Left ventricle myocardium superior (tissue), 1 donor: ENCODE measurements at places on chromosomes 4 and X. TPM values are rescaled to one million over a fixed set of nuclear protein-coding genes. Genes with fewer than 3 reads are reported as not detected.

GRCh38 chr4:46392421-46392820 lies 2.5 kb upstream of the GABRA2 start:
- DNase-seq, result no peak

DNA sequence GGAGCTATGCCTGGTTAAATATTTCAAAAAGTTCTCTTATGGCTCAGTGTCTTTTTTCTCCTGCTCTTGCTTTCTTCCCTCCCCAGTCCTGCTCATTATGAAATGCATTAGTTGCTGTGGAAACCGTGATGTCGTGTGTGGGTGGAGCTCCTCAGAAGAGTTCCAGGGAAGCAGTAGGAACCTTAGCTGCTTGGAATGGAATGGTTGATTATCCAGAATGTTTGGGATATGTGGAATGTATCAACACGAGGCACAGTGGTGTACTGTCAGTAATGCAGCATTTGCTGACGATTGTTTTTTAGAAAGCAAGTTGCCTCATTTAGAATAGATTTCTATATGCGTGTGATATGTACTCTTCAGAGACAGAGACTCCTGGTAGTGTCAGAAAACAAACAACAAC lies 333.2 kb downstream of the ARHGAP10 start:
- no peak for DNase-seq

DNA sequence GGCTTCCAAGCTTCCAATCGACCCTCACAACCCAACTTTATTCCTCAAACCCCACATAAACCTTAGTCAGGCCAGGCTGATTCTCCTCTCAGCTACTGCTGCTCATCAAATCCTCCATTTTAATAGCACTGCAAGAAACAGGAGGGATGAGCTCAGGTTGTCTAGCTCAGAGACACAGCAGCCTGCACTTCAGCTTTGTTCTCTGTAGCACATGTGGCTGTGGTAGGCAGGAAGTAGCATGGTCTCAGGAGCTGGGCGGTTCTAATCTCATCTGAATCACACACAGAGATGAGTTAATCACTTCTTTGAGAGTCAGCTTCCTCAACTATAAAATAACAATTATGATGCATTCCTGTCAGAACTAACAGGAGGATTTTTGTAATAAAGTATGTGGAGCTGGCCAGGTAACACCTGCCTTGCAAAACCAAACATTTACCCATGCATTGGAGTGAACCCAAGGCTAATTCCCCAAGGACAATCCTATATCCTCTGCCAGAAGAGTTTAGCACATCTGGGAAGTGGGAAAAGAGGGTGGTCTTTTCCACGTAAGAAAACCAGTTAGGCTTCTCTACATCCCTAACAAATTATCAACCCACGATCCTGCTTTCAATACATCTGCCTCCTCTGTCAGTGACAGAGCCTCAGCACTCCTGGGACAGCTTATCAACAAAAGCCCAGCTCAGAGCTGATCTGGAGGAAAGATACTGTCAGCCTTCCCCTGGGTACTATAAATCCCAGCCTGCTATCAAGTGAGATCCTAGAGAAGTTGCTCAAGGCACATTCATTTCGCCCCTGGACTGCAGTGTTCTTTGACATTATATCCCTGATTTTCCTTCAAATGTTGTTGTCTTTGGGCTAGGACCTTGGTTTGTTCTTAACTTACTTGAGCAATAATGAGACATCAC lies 32.8 kb downstream of the ELOVL6 start:
- no peak for DNase-seq

DNA sequence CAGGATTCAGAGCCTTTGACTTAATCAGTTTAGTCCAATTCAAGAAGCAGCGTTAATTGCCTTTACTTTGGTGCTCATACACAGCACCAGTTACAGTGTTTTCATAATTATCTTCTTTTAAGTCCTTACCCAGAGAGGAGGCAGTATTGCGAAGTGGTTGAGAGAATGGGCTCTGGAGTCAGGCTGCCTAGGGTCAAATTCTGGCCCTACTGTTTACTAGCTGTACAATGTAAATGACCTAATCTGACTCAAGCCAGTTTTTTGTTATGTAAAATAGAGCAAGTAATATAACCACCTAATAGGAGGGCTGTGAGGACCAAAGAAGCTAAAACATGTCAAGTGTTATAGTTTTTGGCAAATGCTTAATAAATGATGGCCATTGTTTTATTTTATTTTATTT lies 27.6 kb downstream of the WDR44 start:
- DNase-seq, result no peak

- no peak for DNase-seq
Observed at GRCh38 chr4:4568806-4569427, 27.1 kb upstream of the STX18 start.

- no peak for DNase-seq
Observed at GRCh38 chr4:2166253-2166652, 75.7 kb downstream of the HAUS3 start.

GRCh38 chr4:182553653-182554052 lies 310.5 kb downstream of the TENM3 start:
- no peak for DNase-seq

DNA sequence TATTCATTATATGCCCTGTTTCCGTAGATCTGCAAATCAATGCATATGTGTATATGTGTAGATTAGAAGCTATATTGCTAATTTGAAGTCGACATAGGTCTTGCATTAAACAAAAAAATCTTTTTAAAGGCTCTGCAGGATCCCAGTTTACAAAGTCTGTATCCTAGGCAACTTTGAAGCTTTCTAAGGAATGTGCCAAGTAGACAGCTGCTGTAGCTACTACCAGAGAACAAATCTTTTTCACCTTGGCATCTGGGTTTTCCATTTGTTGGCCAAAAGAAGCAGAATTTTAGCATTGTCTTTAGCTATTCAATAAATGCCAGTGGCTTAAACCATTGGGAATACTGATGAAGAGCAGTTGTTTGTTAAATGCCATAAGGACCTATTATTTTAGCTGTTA lies 88.0 kb downstream of the NAA11 start:
- no peak for DNase-seq

DNA sequence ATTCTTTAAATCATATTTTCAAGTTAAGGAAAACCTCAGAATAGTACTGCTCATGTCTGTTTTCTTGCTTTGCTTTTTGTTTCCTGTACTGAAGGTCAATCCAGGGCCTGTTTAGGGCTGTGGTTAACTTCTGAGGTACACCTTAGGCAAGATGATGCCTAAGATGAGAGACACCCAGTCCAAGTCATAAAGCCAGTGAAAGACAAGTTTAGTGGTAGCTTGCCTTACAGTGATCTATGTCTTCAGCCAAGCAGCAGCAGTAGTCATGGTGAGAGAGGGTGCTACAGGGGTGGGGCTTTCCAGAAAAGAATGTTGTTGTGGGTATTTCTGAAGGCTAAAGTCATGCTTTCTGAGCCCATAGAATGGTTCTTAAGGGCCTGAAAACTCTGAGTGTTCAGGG lies 173.7 kb downstream of the VSIG4 start:
- no peak for DNase-seq

- DNase-seq, result no peak
Observed at GRCh38 chr4:68324519-68325262, 25.2 kb downstream of the YTHDC1 start.

GRCh38 chr4:152981278-152981677 lies 45.2 kb downstream of the FHDC1 start:
- no peak for DNase-seq

DNA sequence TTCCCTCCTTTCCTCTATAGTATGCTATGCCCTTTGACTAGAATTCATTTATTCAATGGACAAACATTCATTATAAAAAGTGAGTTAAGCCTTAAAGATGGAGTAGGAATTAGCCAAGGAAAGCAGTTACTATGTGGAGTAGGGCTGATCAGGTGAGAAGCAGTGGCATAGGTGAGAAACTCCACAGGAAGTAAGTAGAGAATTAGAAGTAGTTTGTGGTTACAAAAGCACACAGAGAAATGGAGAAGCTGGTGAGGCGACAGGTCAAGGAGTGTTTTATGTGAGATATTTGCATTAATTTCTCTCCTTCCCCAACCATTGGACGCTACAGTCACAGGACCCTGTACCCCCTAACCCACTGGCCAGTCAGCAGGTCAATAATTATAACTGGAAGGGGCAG lies 30.6 kb downstream of the SETD7 start:
- DNase-seq, result no peak

DNA sequence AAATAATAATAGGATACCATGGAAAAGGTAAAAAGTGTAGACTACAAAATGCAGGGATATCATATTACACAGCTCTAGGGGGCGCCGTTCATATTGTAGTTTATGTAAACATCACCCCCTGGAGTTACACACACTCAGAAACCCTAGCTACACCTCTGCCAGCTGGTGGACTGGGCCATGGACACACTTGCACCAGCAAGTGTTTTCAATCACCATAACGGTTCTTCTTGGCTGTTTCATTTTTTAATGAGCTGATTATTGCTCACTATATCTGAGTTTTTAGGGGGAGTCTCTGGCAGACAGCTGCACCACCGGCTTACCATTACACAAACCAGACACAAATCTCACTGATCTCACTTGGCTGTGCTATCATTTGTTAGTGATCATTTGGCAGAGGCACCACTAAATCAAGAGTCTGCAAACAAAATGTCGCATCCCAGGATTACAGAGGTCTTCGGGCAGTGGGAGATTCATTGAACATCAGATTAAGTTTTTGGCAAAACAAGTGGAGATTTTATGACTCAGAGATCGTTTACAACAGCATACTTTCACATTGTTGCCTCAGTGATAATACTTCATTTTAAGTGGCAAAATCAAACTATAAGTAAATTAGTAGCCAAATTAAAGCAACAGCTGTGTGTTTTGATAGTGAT lies 185.7 kb downstream of the UNC5C start:
- DNase-seq, result no peak

GRCh38 chr4:184384056-184384809 lies 90.1 kb downstream of the IRF2 start:
- DNase-seq, result no peak

DNA sequence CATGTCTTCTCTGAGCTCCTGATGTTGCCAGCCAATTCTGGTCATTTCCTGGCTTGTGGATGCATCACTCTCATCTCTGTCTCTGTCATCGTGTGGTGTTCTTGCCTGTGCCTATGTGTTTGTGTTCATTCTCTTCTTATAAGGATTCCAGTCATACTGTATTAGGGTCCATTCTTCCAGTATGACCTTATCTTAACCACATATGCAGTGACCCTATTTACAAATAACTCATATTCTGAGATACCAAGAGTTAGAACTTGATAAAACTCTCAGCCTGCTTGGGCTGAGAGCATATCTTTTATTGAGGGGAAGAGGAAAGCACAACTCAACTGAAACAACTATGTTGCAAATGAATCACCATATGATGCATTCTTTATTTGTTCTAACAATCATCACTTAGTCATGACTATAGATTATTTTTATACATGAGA lies 189.0 kb upstream of the ANXA10 start:
- DNase-seq, result no peak

- DNase-seq, result no peak
Observed at GRCh38 chr4:76366737-76367136, 54.2 kb downstream of the CCDC158 start.

- DNase-seq, result no peak
Observed at GRCh38 chr4:173243321-173243720, 74.7 kb downstream of the GALNT7 start.

GRCh38 chr4:184500748-184501589 lies 26.6 kb upstream of the IRF2 start:
- DNase-seq, result no peak

GRCh38 chr4:126395664-126396063 lies 1080.9 kb downstream of the FAT4 start:
- DNase-seq, result no peak

GRCh38 chrX:123959281-123960063 lies 2.0 kb upstream of the STAG2 start:
- DNase-seq, result peak; percentile 70

GRCh38 chrX:16137416-16138107 lies 14.2 kb downstream of the GRPR start:
- no peak for DNase-seq

DNA sequence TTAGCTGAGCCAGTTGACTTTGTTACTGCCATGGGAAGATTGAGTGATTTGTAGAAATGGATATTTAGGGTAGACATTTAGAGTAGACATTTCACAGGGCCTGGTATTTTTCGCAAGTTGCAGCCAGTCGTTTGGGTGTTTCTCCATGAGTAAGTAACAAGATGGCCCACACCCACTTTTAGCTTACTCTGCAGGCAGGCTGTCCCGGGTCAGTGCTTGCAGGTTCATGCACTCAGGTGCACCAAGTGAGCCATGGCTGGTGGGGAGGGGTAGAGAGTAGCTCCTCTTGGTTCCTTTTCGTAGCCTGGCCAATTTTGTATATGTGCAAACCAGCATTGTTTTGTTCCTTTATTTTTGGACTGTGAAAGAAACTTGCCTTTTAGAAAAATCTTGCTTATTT lies 145.6 kb downstream of the POLA1 start:
- no peak for DNase-seq

DNA sequence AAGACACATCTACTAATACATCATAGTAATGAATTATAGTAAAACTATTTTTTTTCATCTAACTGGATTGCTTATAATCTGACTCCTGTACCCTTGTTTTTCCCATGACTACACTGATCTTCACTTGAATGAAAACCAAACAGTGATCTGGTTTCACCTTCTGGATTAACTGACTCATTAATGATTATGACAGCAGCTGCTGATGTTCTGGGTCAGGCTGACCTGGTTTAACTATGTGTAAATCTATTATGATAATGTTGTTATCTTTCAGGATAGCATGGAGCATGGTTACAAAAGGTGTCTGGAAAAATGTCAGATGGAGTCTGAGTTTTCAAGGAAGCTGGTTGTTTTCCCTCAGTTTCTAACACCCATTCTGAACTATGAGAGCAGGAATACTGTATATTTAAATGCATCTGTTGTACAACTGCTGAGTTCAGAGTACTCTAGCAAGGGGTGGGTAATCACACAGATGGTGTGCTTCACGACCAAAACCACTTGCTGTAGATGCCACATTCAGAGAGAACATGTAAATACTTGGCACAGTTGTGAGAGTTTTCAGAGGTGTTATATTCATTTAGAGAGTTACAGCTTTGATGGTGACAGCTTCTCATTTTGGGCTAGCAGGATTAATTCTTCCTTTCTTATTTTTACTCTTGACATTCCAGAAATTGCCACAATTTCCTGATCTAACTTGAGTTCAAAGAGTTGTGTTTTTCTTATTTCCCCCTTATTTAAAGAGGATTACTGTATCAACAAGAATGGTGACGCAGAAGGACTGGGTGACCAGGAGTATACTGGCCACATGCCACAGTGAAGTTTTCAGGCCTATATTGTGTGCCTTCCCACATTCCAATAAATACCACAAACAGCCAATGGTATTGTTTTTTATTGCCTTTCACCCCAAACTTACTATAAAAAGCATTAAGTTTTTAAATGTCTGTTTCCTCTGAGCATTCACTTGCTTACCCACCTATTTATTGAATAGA lies 249.7 kb upstream of the TET2 start:
- no peak for DNase-seq

FAM9C gene
- 1.2 TPM for total RNA-seq

PNMA5 gene
- total RNA-seq, result not detected

FAM149A gene
- total RNA-seq, result 12.8 TPM

EGF gene
- 12.3 TPM for total RNA-seq

HSFX3 gene
- total RNA-seq, result not detected

ARMCX5 gene
- total RNA-seq, result 2.8 TPM

SMARCAD1 gene
- 10.9 TPM for total RNA-seq

ODAM gene
- not detected for total RNA-seq
